Natural killer cell (primary cell): ENCODE measurements at places on chromosomes 2 and 18.

GRCh38 chr2:234691968-234692955 lies 195.4 kb upstream of the ARL4C start:
- DNase-seq = no peak

DNA sequence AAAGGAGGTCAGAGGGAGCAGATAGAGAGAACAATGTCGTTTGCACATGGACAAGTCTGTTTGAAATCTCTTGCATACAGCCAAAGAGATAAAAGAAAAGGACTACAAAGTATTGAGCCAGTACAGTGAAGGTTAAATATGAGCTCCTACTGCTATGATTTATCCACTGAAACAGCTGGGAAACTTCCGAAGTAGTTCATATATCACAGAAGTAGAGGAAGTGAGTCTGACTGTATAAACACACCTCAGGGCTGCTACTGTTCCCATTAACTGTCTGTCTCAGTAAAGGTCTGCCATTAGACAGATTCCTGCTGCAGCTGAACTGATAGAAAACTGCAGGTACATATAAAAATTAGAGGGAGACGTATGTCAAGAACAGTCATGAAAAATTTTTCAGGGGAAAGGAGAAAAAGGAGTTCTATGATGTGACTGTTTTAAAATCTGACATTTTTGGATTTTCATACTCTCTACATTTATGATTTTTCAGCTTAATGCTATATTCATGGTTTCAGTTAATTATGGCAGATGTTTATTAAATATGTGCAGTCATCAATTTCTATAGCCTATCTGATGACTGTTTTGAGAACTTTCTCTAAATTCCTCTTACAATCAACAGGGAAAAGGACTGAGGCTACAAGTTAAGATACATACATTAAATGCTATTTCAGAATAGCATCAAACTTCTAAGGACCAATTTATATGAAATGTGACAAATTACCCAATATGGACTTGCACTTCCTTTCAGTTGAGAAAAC lies 364.7 kb downstream of the ERBB4 start:
- no peak for DNase-seq

- no peak for DNase-seq
These were observed 170.0 kb downstream of the CERS6 start for GRCh38 chr2:168626096-168626495.

DNA sequence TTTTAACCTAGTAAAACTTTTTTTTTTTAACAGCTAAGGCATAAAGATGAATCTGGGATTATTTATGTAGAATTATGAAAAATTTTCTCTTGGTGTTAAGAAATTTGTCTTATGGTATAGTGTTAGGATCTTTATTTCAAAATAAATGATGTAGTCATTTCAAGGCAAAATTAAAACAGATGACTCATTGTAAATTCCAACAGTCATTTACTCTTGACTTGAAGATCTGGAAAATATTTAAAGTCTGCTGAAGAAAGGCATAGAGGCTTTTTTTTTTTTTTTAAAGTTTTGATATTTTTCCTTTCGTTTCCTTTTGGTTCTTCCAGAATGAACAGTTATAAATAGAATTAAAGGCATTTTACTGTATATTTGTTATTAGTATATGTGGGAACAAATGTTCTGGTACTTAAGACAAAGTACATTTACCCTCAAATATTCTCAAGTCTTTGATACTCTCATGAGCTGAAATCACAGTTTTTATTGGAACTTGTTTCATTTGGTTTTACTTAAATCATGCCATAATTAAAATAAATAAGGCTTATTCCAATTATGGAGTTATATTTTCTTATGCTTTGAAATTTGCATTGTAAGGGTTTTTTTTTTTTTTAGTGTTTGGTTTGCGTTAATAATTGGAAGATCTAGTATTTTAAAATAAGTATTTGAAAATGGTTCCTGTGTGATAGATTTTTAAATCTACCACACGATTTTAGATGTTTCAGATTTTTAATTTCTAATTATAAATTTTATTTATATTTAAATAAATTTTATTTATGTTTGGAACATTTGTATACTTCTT lies 29.9 kb downstream of the GLS start:
- no peak for DNase-seq

DNA sequence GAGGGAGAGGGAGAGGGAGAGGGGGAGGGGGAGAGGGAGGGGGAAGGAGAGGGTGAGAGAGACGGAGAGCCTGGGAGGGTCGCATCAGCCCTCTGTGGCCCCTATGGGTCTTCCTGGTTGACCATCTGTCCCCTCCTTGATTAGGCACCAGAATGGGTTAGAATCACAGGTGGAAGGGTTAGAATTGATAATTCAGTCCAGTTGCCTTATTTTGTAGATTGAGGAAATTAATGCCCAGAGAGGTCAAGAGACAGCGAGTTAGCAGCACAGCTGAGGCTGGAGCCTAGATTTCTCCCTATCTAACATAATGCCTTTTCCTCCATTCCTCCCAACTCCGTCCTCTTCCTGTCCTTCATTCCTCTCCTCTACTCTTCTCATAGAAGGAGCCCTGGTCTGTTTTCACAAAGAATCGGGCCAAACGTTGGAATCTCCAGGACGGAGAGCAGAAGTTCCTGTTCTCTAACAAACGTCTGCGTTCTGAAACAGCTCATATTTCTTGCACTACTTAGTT lies 338 bp upstream of the THUMPD2 start:
- no peak for DNase-seq

DNA sequence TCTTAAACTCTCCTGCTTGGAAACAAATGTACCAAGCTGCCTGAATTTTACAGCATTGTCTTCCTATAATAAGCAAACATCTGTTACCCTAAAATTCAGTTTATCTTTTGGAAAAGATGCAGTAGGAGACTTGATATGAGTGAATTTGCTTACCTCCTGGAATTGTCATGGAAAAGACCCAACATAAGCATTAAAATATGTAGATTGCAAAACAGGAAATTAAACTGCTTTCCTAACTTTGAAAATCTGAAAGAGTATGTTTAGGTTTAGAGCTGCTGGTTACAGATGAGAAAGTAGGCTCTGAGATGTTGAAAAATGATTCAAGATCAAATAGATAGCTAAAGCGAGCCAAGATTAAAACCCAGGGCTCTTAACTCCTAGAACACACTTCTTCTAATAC lies 316.5 kb downstream of the SOX11 start:
- no peak for DNase-seq

DNA sequence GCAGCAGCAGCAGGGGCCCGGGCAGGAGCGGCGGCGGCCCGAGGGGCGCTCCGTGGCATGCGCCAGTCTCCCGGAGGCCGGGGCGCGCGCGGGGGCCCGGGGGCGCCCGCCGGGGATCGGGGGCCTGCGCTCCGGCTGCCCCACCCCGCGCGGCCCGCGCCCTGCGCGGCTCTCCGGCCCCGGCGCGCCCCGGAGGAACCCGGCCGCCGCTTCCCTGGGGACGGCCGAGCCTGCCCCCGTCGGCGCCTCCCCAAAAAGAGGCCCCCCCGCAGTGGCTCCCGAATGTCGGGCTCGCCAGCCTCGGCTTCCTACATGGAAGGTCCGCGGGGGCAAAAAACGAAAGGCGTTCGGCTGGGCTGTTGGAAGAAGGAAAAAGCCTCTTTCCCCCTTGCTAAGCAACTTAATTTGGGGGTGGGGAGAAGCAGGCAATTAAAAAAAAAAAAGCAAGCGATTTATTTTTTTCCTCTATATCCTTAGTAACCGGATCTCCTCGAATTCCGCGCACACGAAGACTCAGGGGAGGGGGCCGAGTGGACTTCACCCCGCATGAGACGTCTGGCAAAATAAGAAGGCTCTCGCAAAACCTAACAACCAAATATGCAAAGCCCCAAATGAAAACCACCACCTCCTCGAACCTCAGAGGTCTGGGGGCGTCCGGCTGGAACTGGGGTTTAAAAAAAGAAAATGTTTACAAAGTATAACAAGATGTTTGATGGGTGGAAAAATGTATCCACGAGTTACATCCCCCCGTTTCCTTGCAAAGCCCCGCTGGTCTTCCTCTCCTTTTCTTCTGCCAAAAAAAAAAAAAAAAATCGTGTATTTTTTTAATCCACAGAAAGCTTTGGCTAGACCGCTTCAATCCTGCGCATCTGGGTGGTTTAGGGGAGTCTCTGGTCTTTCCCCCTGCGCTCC lies at the start of gene SMAD7:
TSS of gene SMAD7 (minus strand) at position 430 of the 912 bp plus-strand sequence. CDS start 541 bp downstream, outside the sequence.
- DNase-seq = no peak

GRCh38 chr2:239756031-239756789 lies 268.9 kb downstream of the NDUFA10 start:
- DNase-seq = no peak

- DNase-seq = no peak
These were observed 25.5 kb downstream of the TTR start for GRCh38 chr18:31617031-31617717.

DNA sequence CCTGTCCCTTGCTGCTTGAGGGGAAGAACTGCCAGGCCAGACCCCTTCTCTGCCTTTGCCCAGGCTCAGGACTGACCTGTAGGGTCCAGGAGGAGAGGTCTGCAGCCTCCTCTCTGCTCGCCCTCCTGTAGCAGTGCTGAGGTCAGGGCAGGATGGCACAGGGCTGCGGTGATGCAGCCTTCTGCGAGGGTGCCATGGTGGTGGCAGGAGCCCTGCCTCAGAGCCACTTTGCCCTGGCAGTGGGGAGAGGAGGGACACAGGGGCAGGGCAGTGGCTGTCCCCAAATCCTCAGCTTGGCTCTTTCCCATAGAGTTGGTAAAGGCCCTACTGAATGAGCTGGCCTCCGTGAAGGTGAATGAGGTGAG lies 884 bp downstream of the PROM2 start:
- DNase-seq = no peak

DNA sequence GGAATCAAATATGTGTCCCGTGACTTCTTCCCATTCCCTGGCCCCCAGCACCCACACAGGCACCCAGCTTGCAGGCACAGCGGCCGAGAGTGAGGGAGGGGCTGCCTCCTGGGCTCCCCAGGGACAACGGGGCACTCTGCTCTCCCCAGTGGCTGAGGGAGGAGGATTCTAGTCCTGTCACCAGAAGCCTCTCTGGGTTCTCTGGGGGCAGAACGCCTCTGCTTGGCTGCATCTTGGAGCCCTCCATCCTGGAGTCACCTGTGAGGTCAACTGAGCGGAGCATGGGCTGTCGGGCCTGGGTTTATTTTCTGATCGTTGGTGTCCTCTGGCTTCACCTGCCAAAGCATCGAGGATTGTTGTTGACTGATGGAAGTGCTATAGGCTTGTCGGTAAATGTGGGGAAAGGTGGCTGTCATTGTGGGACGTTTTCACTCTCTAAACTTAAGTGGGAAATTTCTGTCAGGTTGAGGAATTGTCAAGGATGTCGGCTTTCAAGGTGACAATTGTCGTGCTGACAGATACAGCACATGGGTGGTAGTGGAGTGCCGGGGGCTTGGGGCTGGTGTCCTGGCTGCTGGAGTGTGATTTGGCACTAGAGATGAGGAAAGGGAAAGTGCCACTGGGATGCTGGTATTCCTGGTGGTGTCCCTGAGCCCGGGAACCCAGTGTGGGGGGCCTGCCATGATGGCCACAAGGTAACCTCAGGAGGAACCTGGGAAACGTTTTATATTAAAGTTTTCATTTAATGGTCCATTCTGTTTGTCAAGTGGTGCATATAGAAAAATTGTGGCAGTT lies 13.6 kb downstream of the SH3RF3 start:
- no peak for DNase-seq
